Spinal cord (tissue), 10 donors: ENCODE measurements at places on chromosomes 11 and 22. TPM values are rescaled to one million over a fixed set of nuclear protein-coding genes. Genes with fewer than 3 reads are reported as not detected.

DGAT2 gene
- total RNA-seq, result 5.3 TPM

SLC6A5 gene
- 4.9 TPM for total RNA-seq

PANX3 gene
- not detected for total RNA-seq

OR51E2 gene
- total RNA-seq, result 0.40 TPM

EMID1 gene
- 10.8 TPM for total RNA-seq

KCNK4 gene
- total RNA-seq, result 3.2 TPM

ANGPTL5 gene
- total RNA-seq, result 4.7 TPM

ARCN1 gene
- total RNA-seq, result 98.4 TPM

DYNC2H1 gene
- total RNA-seq, result 50.0 TPM

DEFB131B gene
- total RNA-seq, result not detected

MS4A3 gene
- total RNA-seq, result 0.72 TPM

RIMBP3C gene
- total RNA-seq, result 0.30 TPM

CRY2 gene
- 41.6 TPM for total RNA-seq

NUDT8 gene
- 2.6 TPM for total RNA-seq

SHANK3 gene
- total RNA-seq, result 7.5 TPM

CHRM1 gene
- total RNA-seq, result 0.89 TPM

UBE2L3 gene
- 34.1 TPM for total RNA-seq

C11orf16 gene
- not detected for total RNA-seq

PEX26 gene
- total RNA-seq, result 18.3 TPM

PDE2A gene
- 11.5 TPM for total RNA-seq

MRGPRF gene
- total RNA-seq, result 13.4 TPM

OR5A1 gene
- total RNA-seq, result not detected

BTG4 gene
- not detected for total RNA-seq

SBF1 gene
- 64.3 TPM for total RNA-seq

CALCA gene
- total RNA-seq, result 2.5 TPM

HEPHL1 gene
- total RNA-seq, result not detected

SLC7A4 gene
- 4.1 TPM for total RNA-seq

SPON1 gene
- total RNA-seq, result 84.4 TPM

ANKK1 gene
- total RNA-seq, result 0.88 TPM

LMO2 gene
- total RNA-seq, result 22.3 TPM

P2RY6 gene
- 0.66 TPM for total RNA-seq

OR51S1 gene
- not detected for total RNA-seq

OR51A2 gene
- not detected for total RNA-seq

SCN4B gene
- total RNA-seq, result 30.5 TPM

OR8D1 gene
- total RNA-seq, result not detected

CAPN1 gene
- total RNA-seq, result 48.0 TPM

PAMR1 gene
- 35.2 TPM for total RNA-seq

TBX10 gene
- not detected for total RNA-seq

CSNK2A3 gene
- 2.7 TPM for total RNA-seq

TPBGL gene
- total RNA-seq, result 0.11 TPM

CASP1 gene
- 11.3 TPM for total RNA-seq

MS4A1 gene
- total RNA-seq, result 0.99 TPM

DNAJB7 gene
- not detected for total RNA-seq

GRM5 gene
- total RNA-seq, result 19.7 TPM

ANO9 gene
- not detected for total RNA-seq

SGSM1 gene
- 6.3 TPM for total RNA-seq

OR5P2 gene
- total RNA-seq, result not detected

OSBP2 gene
- total RNA-seq, result 20.7 TPM

OR4S2 gene
- total RNA-seq, result not detected

FJX1 gene
- total RNA-seq, result 25.6 TPM

ACAT1 gene
- 112 TPM for total RNA-seq

CALCB gene
- 26.9 TPM for total RNA-seq

NUP50 gene
- 41.0 TPM for total RNA-seq

DGCR6 gene
- total RNA-seq, result 11.1 TPM

MIOX gene
- not detected for total RNA-seq
